ENCODE measurements at places on chromosomes 7 and 10.

- DNase-seq: no peak
Observed at GRCh38 chr7:6172224-6172909, 100.1 kb downstream of the CYTH3 start.

DNA sequence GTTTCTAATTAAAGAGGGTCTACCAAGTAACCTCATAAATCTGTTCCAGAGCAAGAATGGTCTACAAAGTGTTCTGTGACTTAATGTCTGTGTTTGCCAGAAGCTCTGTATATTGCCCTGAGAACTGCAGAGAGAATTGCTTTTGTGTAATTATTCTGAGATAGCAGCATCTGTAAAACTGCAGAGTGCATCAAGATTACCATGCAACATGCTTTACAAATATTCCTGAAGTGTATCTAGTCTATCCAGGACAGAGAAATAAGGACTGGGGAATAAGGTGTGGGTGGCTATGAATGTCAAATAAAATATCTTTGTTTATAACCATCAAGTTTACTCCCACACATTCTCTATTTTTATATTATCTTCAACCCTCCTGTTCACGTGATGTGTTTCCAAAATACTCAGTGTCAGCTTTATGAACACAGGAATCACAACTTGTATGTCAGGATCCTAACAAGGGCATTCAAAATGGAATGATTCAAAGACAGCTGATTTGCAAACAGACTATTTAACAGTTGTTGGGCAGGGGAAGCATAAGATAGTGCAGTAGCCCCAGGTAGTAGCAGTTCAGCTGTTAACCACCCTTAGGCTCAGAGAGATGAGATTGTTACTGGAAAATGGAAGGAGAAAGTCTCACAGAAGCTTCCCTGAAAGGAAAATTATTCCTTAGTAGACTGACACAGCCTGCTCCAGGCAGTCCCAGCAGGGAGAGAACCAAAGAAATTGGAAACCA, 15.3 kb upstream of the LIPA start:
- DNase-seq: no peak

DNA sequence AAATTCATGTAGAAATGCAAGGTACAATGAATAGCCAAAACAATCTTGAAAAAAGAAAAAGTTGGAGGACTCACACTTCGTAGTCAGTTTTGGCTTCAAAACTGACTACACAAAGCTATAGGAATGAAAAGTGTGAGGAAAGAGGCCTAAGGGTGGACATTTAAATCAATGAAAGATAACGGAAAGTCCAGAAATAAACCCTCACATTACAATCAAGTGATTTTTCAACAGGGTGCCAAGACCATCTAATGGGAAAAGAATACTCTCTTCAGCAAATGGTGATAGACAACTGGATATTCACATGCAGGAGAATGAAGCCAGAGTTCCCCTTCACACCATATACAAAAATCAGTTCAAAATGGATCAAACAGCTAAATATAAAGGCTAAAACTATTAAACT, 106.8 kb downstream of the SRPK2 start:
- DNase-seq: no peak

DNA sequence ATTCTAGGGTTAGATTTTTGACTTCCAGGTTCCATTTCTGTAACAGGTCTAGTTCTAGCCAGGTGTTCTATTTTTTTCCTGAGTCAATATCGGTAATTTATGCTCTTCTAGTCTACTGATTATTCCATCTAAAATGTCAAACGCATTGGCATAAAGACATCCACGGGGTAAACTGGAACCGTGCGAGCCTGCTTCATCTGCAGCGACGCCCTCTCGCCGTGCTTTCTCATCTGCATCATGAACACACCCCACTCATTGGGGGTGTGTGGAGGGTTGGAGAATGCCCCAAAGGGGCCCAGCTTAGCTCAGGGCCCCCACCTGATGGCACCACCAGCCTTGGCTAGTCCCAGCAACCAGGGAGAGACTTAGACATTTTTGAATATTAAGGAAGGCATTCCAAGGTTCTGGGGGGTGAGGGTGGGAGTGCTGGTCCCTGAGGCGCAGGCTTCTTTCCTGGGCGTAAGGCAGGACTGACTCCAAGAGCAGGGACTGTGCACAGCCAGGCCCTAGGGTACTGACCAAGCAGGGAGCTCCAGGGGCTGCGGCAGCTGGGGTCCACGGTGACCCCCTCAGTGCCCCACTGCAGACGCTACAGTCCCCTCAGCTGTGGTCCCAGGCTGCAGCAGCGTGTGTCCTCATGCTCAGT, 12.9 kb upstream of the CRYGN start:
- no peak for DNase-seq

DNA sequence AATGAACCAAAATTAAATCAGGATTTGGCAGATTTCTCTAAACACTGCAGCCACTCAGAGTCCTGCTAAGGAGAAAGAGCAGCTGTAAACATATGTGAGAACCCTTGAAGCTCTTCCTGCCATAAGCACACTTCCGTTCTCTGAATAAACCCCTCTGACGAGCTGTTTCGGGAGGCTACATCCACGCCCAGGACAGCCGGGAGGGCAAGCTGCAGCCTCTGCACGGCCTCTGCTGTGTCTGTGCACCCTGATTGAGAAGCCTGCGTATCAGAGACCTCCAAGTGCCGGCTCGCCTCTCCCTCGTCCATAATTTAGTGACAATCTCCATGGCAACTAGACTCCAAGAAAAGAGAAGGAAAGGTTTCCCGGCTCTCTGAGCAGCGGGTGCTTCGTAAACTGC, 114.4 kb downstream of the PTPRN2 start:
- peak; percentile 70 for DNase-seq

GRCh38 chr7:129959471-129960203, 6.9 kb upstream of the UBE2H start:
- no peak for DNase-seq

DNA sequence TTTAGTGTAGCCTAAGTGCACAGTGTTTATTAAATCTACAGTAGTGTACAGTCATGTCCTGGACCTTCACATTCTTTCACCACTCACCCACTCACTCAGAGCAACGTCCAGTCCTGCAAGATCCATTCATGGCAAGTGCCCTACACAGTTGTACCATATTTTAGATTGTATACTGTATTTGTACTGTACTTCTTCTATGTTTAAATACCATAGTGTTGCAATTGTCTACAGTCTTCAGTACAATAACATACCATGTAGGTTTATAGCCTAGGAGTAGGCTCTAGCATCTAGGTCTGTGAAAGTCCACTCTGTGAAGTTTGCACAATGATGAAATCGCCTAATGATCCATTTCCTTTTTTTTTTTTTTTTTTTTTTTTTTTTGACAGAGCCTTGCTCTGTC, 12.0 kb downstream of the EEPD1 start:
- no peak for DNase-seq

GRCh38 chr10:124994573-124995473, 52.9 kb downstream of the ZRANB1 start:
- DNase-seq: no peak

DNA sequence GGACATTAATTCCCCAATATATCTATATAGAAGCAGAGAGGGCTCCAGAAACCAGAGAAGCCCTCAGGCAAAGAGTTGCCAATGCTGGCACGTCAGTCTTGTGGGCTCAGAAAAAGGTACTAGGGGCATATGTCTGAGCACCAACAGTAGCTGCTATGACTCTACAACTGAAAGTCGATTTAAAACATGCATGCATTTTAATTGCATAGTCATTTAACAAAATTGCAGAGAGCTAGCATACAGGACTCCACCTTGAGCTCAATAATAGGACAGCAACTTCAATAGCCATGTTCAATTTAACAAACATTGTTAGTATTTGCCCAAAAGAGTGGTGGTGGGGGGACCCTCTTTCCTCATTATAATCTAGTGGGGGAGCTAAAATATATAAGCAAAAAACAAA, 126.5 kb downstream of the AMPH start:
- DNase-seq: no peak

DNA sequence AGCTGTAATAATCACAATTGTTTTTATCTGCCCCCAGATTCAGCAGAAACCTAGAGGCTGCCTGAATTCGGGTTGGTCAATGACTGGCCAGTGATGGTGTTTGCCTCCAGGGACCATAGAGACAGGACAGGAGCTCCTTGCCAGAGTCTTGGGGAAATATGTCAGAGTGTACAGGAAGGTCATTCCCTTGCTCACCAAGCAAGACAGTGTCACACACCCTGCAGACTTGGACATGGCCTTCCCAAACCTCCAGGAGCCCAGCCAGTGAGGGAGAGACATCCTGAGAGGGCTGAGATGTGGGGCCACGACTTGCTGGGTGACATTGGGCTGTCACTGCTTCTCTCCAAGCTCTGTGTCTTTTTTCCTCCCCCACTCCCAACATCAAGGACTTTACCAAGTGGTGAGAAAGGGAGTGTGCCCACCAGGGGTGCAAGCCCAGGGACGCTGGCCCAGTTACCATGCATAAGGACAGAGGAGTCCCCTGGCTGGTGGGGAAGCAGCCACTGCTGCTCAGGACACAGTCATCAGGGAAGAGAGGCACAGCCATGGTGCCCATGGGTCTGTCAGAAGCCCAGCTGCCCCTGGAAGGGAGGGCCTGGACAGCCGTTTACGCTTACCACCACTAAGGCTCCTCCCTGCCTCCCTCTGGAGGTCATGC, 25.3 kb upstream of the C10orf53 start:
- DNase-seq: no peak

DNA sequence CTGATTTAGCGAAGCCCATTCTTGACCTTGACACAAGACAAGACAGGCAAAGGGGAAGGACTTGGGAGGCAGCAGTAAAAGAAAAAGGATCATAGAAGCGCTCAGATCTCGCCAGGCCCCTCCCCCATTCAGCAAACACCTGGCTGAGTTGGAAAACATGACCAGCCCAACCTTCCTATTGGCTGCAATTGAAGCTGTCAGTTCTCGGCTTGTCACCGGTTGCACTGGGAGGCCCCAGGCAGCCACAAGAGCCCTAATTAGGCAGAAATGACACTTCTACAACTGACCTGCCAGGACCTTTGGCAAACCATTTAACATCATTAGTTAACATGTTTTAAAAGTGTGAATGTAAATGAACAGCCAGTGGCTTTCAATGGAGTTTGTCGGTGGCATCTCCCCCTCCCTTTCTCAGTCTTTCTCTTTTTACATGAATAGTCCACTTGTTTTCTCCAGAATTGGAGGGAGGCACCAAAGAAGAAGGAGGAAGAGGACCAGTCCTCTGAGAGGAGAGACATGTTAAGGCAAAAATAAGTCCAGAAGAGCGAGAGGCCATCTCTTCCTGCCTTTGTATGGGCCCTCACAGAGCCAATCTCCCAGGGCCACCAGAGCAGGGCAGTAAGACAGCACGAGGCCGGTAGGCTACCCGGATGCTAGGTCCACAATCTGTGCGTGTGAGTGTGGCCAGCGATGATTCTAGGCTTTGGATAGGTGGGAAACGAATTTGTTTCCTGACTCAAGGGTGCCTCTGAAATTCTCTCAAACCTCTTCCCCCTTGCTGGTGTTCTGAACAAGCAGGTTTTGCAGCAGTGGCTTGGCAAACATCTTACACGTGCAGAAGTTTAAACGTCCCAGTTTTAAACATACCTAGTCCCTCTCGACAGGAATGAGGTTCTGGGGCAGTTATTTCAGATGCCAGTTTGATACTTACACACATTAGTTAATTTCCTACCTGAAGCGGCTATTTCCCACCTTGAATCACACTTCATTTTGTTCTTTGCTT, 15.0 kb upstream of the ENO4 start:
- no peak for DNase-seq

- DNase-seq: no peak
Observed at GRCh38 chr10:73998623-73998928, 660 bp downstream of the VCL start.
